Omental fat pad (tissue), 4 donors: ENCODE measurements at places on chromosomes 5 and 9. TPM values are rescaled to one million over a fixed set of nuclear protein-coding genes. Genes with fewer than 3 reads are reported as not detected.

GRCh38 chr5:58191443-58191842 lies 268.4 kb downstream of the PLK2 start:
- no peak for DNase-seq

The PCDHB5 gene
- total RNA-seq = 6.5 TPM

DNA sequence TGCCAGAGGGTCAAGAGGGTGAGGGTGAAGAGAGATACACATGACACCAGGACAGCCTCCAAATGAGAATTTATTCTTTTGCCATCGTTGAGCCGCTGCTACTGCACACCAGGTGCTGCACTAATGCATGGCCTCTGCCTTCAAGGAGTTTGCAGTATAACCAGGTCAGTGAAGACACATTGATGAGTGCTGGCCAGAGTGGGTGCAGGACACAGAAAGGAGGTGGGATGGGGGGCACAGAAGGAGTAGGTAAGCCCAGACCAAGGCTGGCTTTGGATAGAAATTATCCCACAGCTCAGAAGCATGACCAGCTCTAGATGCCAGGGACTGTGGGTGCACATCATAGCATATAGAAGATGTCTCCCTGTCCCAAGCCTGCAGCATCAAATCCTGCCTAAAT lies 38.0 kb downstream of the FOXI1 start:
- DNase-seq = no peak

The PCDHGB7 gene
- total RNA-seq = 9.2 TPM

DNA sequence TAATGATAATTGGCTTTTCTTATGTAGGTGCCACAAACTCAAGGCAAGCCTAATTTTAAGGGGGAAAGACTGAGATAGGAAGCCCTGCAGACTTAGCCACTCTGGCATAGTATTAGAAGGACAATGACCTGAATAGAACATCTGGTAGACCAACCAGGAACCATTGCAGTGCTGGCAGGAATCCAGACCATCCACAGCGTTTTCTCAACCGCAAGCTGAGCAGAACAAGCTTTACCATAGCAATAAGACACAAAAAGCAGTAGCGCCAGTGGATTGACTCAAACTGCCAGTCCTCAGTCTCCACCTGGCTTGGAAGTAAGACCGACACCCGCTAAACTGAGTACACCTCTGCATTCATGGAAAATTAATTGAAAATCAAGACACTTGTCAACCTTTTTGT lies 141.3 kb upstream of the LPAR1 start:
- DNase-seq = no peak

- DNase-seq = no peak
Observed at GRCh38 chr9:14563902-14564624, 129.2 kb downstream of the ZDHHC21 start.

DNA sequence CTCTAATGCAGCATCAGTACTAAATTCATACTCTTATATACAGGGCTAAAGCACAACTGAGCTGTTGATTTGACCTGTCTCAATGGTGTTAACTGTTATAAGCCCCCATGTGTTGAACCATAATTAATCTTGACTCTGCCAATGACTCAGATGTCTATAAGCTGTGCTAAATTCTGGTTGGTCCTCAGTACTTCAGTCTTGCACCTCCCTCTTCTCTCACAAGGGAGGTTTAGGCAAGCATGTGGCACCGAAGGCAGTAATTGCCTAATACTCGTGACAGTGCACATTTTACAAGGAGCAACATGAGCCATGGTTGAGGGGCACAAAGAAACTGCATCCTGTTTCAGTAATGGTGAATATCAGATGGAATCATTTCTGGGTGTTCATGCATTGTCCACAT lies 255.9 kb downstream of the TRPM3 start:
- DNase-seq = no peak

DNA sequence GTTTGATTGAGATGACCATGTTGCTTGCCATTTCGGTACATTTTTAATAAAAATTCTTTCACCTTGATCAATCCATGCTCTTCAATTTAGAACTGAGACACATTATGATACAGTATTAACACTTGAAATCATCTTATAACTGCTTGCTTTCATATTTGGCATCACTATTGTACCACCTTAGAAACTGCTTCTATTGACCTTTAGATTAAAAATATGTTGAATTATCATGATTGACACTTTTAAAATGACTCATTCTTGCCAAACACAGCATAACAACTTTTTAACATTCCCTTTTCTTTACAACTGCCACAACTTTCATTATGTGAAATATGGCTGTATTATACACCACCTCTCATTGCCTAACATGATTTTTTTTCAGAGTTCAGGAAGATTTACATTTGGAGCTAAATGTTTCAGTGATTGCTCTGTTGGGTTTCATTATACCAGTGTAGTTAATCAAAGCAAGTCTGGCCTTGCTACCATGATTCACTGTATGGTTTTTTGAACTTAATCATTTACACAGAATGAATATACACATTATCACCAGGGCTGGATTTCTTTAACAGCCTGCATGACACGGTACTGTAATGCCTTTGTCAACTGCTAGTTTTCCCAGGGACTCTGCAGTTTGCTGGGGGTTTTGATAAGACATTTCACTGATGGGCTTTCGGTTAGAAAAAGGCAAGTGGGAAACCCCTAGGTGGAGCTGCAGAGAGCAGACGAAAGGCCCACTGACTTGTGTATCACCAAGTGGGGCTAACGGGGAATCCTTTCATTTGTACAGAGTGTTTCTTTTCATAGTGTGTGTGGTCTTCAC lies 93.6 kb upstream of the TLE4 start:
- no peak for DNase-seq

- no peak for DNase-seq
Observed at GRCh38 chr5:9241479-9242305, 304.2 kb downstream of the SEMA5A start.

DNA sequence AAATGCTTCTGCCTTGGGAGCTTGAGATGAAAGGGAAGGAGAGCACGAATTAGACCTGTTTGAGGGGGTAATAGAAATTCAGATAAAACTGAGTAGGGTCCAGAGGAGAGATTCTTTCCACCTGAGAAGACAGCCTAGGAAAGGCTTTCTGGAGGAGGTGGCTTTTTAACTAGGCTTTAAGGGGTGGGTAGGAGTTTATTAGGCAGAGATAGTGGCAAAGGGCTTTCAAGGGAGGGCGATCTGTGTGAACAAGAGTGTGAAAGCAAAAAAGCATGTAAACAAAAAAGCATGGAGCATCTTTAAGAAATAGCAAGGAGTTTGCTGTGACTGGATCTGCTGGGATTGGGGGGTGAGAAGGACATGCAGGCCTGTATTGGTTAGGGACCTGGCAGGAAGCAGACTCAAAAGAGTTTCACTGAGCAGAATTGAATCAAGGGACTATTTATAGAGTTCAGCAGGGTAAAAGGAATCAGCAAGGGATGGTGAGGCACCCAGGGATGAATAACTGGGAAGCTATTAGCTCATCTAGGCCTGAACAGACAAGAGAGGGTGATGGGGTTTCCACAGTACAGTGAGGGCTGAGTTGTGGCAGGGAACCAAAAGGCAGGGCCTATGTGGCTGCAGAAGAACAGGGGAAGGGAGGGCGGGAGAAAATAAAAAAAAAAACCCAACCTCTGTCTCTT lies 18.8 kb downstream of the SLC1A1 start:
- DNase-seq = no peak

The INSL4 gene
- not detected for total RNA-seq

- DNase-seq = no peak
Observed at GRCh38 chr9:37776328-37776727, 8.5 kb downstream of the EXOSC3 start.

- DNase-seq = no peak
Observed at GRCh38 chr9:114096866-114097612, 2.1 kb downstream of the KIF12 start.

DNA sequence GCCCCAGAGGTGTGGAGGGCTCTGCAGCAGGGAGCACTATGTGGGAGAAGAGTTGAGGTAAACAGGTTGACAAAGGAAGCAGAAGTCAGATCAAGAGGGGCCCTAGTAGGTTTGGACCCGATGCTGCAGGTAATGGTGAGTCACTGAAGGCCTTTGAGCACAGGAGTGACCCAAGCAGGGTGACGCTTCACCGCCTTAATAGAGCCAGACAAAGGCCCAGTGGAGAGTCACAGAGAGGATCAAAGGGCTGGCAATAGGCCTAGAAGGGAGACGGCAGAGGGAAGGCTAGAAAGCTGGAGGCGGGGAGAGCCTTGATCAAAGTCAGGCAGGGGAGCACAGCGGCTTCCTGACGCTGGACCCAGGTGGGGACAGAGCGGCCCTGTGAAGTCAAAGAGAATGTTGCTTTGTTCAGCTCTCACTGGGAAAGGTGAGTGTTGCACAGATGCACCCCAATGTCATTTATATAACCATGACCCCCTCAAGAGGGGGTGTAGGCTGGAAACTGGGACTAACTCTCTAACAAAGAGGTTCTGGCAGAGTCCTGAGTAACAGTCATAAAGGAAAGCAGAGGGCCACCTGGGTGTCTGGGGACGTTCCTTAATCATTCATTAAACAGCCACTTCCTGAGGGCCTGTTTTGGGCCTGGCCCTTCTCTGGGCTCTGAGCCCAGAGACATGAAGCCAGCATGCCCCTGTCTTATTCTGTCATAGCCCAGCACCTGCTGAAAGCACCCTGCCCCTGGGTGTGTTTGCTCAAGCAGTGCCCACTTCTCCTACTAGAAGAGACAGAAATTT lies 9.8 kb upstream of the CPLX2 start:
- DNase-seq = no peak

GRCh38 chr9:107685376-107685775 lies 195.8 kb upstream of the KLF4 start:
- no peak for DNase-seq

- DNase-seq = no peak
Observed at GRCh38 chr5:154860123-154860522, 1.7 kb downstream of the CNOT8 start.

The NRG2 gene
- total RNA-seq = 2.3 TPM

The CCL21 gene
- 30.0 TPM for total RNA-seq

DNA sequence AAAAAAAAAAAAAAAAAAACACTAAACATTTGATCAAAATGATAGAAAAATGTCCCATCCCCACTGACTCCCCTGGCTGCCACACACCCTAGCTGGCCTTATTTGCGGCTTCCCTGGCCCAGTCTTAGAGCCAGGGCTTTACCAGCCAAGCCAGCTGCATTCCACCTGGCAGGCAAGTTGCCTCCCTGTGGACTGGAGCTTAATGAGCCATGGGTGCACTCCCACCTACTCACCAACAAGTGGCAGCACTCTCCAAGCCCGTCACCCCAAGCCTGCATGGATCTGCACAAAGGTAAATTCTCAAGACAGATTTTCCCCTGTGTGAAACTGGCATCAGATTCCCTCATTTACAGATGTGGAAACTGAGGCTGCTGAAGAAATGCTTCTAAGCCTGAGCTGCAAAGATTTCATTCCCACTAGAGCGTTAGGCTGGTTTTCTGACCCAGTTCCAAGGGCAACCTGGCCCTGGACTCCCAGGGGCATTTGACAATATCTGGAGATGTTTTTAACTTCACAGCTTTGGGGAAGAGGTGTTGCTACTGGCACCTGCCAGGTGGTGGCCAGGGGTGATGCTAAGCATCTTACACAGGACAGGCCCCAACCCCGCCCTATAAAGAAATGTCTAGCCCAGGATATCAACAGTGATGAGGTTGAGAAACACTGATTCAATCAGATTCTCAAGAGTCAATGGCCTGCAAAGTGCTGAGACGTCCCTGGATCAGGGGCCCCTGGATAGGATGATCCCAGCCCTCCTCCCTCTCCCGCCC lies 21.9 kb upstream of the VDAC1 start:
- no peak for DNase-seq

DNA sequence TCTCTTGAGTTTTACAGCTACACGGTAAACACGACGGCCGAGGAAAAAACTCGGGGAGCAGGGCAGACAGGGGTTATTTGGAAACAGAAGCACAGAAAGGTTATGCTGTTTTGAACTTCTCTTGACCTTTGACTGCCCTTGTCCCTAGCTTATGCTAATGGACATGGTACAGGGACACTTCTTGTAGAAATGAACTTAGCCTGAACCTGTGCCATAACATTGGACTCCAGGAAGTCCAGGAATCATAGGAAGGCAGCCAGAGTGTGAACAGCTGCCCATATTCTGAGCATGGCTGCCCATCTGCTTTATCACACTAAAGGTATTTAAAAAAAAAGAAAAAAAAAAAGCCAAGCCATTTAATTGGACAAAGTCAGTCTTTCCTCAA lies 46.1 kb downstream of the NR6A1 start:
- DNase-seq = no peak

- DNase-seq = no peak
Observed at GRCh38 chr5:163504079-163504931, 1.1 kb upstream of the MAT2B start.

The SNCAIP gene
- total RNA-seq = 11.5 TPM

- peak; percentile 94 for DNase-seq
Observed at GRCh38 chr5:139341689-139342422, at the start of gene PAIP2. PAIP2 (plus strand) TSS chr5:139341854; CDS start chr5:139363785, 21,931 bp downstream.

The LTC4S gene
- total RNA-seq = 8.9 TPM

The UGT3A2 gene
- total RNA-seq = not detected

GRCh38 chr5:10469253-10470050 lies 27.8 kb downstream of the ROPN1L start:
- no peak for DNase-seq

GRCh38 chr9:105993116-105993854 lies 298.9 kb downstream of the TMEM38B start:
- no peak for DNase-seq

- no peak for DNase-seq
Observed at GRCh38 chr9:133822430-133823065, 84.4 kb upstream of the SARDH start.

- no peak for DNase-seq
Observed at GRCh38 chr9:130713286-130713960, 19.8 kb downstream of the EXOSC2 start.

DNA sequence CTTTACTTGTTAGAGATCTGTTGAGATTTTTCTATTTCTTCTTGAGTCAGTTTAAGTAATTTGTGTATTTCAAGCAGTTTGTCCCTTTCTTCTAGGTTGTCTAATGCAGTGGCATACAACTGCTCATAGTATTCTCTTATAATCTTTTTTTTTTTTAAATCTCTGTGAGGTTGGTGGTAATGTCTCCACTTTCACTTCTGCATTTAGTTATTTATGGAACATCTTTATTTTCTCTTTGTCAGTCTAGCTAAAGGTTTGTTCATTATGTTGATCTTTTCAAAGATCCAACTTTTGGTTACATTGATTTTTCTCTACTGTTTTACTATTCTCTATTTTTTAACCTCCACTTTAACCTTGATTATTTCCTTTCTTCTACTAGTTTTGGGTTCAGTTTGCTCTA lies 13.8 kb downstream of the FOXE1 start:
- no peak for DNase-seq

GRCh38 chr9:127114606-127115005 lies 7.8 kb downstream of the ANGPTL2 start:
- DNase-seq = no peak

GRCh38 chr5:14327624-14328023 lies 184.5 kb downstream of the TRIO start:
- no peak for DNase-seq

- DNase-seq = no peak
Observed at GRCh38 chr5:137218471-137218870, 280.7 kb downstream of the SPOCK1 start.
